ENCODE measurements at places on chromosomes 2 and 18.
A peak's percentile ranks its signal among the peaks of the same experiment; 100 is the strongest.

DNA sequence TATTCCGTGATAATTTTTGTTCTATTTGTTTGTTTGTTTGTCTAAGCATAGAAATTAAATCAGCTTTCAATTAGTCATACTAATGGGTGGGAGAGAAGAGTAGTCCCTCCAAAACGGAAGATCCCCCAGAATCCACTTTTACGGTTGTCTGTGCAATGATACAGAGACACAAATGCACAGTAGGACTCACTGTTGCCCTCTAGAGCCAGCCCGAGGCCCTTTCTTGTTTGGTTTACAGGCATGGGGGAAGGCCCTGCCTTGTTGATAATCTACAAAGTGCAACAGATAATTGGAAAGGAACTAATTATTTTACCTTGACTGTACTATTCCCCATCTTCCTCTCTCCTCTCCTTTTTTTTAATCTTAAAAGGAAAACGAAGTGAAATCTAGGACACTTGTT lies 121.1 kb downstream of the ACOXL start:
- no peak for DNase-seq

DNA sequence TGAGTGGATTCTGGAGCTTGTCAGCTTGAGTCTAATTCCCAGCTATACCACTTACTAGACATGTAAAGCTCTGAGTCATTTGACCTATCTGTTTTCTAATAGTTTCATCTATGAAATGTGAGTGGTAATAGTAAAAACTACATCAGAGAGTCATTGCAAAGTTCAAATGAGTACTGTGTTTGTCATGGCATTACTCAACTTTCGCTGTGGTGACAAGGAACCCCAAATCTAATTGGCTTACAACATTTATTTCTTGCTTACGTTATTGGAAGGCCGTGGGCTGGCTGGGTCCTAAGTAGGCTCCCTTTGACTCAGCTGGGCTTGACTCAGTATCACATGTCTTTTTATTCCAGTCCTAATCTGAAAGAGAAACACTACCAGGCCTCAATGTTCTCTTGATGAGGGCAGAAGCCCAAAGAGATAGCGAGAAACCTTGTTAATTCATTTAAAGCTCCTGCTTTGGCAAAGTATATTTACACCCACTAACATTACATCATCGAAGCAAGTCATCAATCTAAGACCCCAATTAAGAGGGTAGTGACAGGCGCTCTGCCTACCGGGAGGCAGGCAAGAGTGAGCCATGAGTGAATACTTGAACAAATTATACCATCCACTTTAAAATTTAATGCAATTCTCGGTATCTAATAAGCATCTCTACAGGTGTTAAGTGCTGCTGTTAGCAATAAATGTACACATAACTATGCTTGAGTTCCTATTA lies 431.8 kb upstream of the SPHKAP start:
- DNase-seq: peak; percentile 72

- DNase-seq: no peak
Measured at GRCh38 chr2:44940732-44941464, 604 bp upstream of the SIX3 start.

GRCh38 chr18:832085-832681 lies 20.1 kb upstream of the YES1 start:
- DNase-seq: no peak

DNA sequence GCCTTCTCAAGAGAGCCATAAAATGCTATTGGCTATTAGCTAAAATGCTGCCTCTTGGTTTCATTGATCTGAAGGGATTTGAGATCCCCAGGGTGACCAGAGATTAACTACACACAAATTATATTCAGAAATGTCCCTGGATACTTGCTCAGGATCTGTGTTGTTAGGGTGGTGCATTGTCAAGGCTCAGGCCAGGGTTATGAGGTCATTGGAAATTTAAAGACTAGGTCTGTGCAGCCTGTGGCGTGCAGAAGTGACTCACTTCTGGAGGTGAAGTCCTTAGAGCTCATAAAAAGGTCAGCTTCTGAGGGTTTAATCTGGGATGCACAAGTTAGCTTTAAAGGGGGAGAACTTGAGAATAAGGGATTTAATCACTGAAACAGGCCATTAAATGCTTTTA lies 23.5 kb downstream of the LRRTM1 start:
- no peak for DNase-seq

- no peak for DNase-seq
Measured at GRCh38 chr2:621303-622099, 55.7 kb downstream of the TMEM18 start.

- DNase-seq: no peak
Measured at GRCh38 chr2:24233321-24233720, 58.5 kb downstream of the FAM228A start.

GRCh38 chr2:181305301-181306123 lies 151.7 kb upstream of the ITGA4 start:
- no peak for DNase-seq

DNA sequence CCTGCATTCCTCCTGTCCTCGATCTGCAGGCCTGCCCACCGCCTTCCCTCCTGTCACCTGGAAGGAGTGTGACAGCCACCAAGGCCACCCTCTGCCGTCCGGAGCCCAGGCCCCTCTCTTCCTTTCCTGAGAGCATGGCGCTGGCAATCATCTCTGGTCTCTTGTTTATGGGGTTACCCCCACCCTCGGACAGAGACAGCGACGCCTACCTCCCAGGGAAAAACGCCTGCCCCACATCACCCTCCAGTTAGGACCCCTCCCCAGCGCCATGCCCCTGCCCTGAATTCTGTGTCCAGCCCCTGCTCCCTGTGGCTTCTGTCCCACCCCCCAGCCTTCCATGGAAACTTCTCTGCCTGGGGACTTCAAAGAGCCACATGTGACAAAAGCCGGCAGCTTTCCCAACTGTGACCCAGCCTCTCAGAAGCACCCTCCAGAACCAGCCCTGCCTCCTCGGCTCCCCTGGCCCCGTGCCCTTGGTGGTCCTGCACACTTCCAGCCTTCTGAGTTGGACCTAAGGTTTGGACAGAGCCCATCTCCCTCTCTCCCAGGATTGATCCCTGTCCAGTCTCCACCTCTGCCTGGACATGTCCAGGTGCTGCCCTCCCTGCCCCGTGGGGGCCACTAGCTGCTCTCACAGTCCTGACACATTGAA lies 145.0 kb upstream of the HDAC4 start:
- no peak for DNase-seq

DNA sequence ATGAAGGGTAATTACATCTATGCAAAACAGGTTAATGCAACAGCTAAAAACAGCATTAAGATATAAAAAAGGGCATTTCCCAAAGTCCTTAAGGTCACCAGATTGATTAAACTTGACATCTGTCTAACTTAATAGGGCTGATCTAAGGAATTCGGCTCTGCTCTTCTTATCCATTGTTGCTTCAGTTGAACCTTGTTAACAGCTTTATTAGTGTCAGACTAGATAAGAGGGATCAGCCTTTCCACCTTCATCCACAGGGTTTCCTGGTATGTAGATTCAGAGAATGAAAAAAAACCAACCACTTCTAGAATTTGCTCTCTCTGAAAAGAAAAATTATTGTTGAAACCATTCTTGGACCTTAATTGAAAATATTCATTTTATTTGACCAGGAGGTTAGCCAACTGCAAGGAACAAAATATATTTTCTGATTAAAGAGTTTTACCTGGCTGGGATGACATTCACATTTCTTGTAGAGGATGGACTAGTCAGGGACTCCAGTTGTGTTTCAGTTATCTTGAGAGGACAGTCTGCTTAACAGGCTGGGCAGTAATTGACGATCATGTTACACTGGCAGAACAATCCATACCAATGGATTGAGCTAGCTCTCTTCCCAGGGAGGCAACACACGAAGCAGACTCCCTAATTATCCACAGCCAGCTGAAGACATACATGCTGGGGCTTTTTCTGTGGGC lies 357.4 kb upstream of the ACVR2A start:
- no peak for DNase-seq

DNA sequence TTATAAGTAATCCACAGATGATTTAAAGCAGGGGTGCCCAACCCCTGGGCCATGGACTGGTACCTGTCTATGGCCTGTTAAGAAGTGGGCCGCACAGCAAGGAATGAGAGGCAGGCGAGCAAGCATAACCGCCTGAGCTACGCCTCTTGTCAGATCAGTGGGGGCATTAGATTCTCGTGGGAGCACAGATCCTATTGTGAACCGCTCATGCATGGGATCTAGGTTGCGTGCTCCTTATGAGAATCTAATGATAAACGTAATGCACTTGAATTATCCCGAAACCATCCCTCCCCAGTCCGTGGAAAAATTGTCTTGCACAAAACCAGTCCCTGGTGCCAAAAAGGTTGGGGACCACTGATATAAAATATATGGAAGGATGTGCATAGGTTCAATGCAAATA lies 153.7 kb downstream of the CSRNP3 start:
- DNase-seq: no peak

GRCh38 chr2:45459860-45460259 lies 151.2 kb downstream of the SRBD1 start:
- DNase-seq: no peak

DNA sequence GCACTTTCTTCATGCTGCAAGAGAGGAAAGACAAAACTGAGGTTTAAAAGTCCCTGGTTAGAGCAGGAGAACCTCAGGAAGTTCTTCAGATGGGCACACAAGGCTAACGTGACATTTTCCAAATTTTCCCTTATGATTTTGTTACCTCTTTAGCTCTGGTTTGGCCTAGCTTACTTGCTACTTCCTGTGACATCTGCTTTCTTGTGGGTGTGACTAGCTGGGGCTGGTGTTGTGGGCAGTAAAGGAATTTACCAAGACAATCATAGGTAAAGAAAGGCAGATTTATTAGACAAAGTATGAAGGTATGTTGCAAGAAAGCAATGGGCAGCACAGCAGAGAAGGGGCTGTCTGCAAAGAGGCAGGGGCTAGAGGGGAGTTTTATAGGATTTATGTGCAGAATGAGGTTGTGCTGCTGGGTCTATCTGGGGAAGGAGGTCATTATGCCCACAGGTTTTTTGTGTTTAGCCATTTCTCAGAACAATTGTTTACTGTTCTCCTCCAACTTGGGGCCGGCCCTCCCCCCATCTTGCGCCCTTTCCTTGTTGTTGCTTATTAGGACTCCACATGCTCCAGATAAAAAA lies 6.7 kb upstream of the TNP1 start:
- no peak for DNase-seq

DNA sequence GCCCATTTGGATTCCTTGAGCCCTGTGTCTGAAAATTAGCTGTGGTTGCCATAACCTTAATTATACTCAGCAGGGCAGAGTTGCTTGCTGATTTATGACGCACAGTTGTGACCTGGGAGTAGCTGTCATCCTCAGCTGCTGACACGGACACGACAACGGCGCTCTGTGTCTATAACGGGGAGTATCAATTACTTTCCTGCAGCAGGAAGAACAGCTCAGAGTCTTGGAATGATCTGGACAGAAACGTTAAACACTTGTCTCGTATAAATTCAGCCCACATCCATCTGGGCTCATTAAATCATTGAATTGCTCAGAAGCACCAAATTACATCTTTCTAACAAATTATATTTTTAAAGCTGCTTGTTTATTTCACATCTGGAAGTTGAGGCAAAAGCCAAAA lies 116.3 kb downstream of the SEPTIN10 start:
- peak; percentile 13 for DNase-seq

DNA sequence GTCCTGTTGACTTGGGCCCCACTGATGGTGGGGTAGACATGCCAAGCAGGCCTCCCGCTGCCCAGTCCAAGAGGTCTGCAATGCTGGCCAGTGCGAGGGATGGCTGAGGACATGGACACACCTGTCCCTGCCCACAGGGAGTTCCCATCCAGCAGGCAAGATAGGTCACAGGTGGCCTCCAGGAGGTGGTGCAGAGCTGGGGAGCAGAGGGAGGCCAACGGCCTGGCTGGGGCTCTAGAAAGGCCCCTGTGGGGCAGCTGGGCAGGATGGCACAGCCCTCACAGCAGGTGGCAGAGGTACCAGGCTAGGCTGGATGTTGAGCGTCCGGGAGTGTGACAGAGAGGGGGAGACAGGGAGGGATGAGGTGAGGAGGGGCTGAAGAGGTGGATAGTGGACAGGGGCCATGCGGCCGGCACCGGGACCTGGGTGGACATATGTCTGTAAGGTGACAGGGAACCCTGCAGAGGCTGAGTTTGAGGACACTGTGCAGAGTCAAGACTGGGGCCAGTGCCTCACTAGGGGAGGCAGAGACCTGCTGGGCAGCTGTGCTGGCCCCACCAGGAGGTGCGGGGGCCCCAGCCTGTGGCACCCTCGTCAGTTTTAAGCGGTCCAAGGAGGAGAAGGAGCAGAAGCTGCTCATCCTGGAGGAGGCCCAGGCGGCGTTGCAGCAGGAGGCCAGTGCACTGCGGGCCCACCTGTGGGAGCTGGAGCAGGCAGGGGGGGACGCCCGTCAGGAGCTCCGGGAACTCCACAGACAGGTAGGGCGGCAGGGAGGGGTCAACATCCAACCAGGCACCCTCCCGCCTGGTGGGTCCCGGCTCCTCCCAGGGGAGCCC lies 34.3 kb upstream of the SNED1 start:
- no peak for DNase-seq

DNA sequence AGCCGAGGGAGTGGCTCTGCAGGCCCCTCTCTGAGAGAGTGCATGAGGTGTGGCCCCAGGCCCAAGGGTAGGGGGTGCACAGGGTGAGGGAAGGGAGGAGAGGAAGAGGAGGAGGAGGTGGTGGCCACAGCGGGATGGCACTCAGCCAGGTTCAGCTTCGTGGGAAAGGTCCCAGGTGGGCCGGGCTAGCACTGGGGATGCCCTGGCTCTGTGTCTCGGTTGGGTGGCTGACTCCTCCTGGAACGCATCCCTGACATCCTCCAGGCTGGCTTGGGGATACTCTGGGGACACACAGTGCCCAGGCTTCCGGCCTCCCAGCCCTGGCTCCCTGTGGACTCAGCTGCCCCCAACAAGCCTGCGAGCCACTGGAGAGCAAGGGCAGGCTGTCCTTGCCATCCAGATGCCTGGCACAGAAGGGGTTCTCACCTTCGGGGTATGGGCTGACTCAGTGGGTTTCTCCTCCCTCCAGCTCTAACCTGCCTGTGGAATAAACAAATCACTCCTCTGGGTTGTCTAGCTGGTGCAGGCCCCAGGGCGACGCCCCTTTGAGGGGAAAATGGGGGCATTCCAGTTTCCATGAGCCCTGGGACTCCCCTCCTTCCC lies 582 bp upstream of the ZAP70 start:
- no peak for DNase-seq

DNA sequence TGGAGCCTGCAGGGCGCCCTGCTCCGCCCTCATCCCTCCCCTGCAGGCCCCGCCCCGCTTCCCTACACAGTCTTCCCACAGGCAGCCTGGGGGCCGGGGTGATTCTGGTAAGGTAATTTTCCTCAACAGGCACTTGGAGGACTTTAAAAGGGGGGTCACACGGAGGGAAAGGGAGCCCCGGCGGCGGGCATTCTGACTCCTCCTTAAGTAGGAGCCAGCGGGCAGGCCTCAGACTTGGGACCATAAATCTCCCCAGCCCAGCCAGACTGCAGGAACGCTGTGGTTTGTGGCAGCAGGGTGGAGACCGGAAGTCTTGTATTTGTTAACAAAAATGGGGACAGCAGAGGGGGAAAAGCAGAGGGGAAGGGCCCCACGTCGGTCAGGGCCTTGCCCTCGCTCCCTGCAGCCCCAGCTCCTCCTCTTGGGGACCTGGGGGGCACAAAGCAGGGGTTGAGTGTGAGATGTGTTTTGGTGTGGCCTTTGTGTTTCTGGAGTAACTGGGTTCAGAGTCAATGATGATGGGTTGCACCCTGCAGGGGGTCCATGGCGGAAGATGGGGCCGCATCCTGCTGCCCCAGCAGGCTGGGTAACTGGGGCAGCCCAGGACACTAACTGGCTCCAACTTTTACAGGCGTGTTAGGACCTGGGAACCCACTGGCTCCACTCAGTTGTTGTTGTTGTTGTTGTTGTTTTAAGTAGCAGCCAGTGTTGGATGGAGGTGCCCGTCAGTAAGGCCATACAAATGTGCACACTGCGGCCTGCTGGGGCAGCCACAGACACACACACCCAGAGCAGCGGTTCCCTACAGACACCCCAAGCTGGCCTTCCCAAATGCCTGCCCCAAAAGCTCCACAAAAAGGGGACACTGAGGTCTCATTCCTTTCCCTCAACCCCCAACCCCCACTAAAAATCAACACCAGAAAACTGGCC lies 27.7 kb downstream of the SMAD7 start:
- peak; percentile 61 for DNase-seq

Measured in RCC 7860 (cell line).